Neural progenitor cell (in vitro differentiated cells): ENCODE measurements at places on chromosomes 13 and 19.

DNA sequence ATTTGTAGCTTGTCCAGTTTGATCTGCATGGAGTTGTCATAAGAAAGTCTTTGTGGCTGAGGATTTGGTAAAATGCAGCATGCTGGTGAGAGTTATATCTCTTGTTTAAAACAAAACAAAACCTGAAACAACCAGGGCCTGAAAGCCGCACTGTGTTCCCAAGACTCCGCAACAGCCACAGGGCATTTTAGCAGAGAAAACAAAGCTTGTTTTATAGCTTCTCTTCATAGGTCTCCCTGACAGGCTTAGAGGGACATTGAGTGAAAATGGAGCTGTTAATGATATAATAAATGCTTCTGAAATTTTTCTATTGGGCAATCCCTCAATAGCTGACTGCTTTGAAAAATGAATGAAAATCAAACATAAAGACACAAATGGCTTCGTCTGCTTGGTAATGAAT, 148.7 kb upstream of the RNF113B start:
- no peak for DNase-seq

DNA sequence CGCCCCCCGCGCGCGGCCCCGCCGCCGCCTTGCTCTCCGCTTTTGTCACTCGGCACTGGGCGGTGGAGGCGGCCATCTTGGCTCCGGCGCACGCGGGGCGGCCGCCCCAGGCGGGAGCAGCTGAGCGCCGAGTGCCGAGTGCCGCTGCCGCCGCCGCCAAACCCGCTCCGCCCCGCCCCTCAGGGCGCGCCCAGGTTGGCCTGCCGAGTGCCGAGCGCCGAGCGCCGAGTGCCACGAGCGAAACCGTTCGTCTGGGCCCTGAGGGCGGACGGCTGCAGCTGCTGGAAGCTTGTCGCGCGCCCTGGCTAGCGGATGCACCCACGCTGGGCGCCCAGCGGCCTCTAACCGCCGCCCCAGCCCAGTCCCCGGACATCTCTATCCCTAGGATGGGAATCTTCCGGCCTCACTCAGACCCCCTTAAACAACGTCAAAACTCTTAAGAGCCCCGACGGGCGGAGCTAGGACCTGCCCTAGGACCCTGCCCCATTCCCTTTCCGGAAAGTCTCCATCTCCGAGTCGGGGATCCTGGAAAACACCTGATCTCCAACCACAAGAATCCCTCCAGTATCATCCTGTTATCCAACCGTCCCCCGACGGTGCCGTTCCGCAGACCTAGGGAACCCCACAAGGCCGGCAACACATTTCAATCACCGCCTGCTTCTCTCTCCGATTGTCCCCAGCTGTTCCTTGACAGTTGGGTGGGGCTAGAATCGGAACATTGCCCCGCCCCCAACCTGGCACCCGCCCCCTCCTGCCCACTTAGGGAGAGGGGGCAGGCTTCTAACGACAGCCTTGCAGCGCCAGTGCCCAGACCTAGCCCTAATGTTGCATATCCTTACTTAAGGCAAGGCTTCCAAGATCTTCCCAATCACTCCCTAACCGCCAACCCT, 14.1 kb upstream of the AKAP8L start:
- peak; percentile 97 for DNase-seq

DNA sequence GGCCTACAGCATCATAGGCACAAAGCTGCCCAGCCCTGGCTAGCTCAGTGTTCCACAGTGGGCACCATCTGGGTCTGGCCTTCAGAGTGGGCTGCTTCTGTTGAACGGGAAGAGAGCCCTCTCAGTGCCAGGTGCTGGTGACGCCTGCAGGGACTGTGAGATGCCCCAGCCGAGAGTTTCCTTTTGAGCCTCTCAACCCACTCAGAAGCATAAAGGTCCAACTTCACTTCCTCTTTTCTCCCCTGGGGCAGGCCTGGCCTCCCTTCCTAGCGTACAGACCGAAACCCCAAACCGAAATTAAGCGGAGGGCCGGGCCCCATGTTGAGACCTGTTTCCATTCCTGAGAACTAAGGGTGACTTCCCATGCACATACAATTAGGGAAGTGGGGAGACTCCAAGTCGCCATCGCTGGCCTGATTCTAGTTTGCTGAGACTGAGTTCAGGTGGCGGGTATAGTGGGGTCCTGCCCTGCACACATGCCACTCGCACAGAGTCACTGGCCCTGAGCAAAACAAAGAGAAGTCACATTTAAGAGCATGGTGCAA, 6.9 kb downstream of the RAB8A start:
- DNase-seq: no peak

GRCh38 chr19:3644351-3645066, 17.9 kb upstream of the CACTIN start:
- no peak for DNase-seq

GRCh38 chr13:107375701-107376340, 807.9 kb upstream of the ARGLU1 start:
- no peak for DNase-seq
